Progenitor cell of endocrine pancreas (in vitro differentiated cells): ENCODE measurements at places on chromosomes 6 and 20. TPM values are rescaled to one million over a fixed set of nuclear protein-coding genes. Genes with fewer than 3 reads are reported as not detected.

DNA sequence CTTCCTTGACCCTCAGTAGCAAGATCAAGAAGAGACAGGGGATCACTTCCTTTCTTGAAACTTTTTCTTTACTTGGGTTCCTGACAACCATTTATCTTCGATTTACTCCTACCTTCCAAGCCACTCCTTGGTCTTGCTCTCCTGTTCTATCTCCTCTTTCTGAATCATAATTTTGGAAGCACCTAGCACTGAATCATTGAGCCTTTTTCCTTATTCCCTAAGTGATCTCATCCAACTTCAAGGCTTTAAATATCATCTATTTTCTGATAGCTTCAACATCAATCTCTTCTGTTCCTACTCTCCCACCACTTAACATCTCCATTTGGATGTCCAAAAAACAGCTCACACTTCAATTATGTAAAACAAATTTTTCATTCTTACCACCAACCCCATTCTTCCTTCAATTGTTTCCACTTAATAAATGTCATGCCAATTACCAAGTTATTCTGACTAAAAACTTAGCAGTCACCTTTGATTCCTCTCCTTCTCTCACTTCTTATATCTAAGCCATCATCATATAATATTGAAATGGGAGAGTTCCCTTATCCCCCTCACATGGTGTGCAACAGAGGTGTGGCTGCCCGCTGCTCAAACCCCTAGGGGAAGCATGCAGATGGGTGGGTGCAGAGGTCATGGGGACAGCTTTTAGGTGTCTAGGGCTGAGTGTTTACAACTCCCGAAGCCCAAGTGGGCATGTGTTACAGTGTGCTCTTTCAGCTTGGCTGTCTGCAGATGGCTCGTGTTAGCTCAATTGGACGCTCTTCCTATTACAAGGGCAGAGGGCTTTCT lies 23.4 kb upstream of the TRDN start:
- H3K27ac ChIP-seq = no peak overlapping the region
- no peaks in the 10 kb centered on the region for H3K27me3 ChIP-seq
- H3K36me3 ChIP-seq = no peaks in the 10 kb centered on the region
- no peak for DNase-seq
- H3K4me1 ChIP-seq = no peaks in the 10 kb centered on the region

- H3K36me3 ChIP-seq = no peaks in the 10 kb centered on the region
- H3K4me1 ChIP-seq = no peaks in the 10 kb centered on the region
- H3K27ac ChIP-seq = no peak overlapping the region
Observed at GRCh38 chr20:35339007-35339406, 46.8 kb upstream of the FAM83C start.

DNA sequence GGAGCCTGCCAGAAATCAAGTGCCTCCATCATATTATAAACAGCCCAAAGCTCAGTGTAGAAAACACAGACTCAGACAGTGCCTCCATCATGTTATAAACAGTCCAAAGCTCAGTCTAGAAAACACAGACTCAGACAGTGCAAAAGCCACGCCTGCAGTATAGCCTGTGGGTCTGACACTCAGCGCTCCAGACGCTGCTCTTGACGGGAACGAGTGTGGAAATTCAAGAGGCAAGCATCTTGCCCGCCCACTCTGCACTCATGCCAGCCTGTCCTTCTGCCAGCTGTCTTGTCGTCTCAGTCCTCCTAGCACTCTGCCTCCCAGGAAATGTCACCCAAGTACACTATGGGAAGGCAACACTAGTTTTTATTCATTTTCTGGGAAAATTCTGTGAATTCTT lies 274.2 kb upstream of the CDH4 start:
- no peaks in the 10 kb centered on the region for H3K4me1 ChIP-seq
- H3K27me3 ChIP-seq = peaks cover 10% of the 10 kb centered on the region
- H3K27ac ChIP-seq = no peak overlapping the region
- H3K4me3 ChIP-seq = no peak overlapping the region
- H3K36me3 ChIP-seq = no peaks in the 10 kb centered on the region

GRCh38 chr6:119449331-119450156 lies 100.0 kb upstream of the MAN1A1 start:
- H3K4me3 ChIP-seq = no peak overlapping the region
- no peak overlapping the region for H3K27ac ChIP-seq
- peaks cover 4% of the 10 kb centered on the region for H3K4me1 ChIP-seq
- no peak for DNase-seq
- no peaks in the 10 kb centered on the region for H3K36me3 ChIP-seq

Gene BPI
- total RNA-seq = not detected in 2 replicates

- H3K27ac ChIP-seq = no peak overlapping the region
- H3K4me3 ChIP-seq = no peak overlapping the region
- no peak for DNase-seq
Observed at GRCh38 chr6:134708079-134708478, 241.8 kb downstream of the ALDH8A1 start.

DNA sequence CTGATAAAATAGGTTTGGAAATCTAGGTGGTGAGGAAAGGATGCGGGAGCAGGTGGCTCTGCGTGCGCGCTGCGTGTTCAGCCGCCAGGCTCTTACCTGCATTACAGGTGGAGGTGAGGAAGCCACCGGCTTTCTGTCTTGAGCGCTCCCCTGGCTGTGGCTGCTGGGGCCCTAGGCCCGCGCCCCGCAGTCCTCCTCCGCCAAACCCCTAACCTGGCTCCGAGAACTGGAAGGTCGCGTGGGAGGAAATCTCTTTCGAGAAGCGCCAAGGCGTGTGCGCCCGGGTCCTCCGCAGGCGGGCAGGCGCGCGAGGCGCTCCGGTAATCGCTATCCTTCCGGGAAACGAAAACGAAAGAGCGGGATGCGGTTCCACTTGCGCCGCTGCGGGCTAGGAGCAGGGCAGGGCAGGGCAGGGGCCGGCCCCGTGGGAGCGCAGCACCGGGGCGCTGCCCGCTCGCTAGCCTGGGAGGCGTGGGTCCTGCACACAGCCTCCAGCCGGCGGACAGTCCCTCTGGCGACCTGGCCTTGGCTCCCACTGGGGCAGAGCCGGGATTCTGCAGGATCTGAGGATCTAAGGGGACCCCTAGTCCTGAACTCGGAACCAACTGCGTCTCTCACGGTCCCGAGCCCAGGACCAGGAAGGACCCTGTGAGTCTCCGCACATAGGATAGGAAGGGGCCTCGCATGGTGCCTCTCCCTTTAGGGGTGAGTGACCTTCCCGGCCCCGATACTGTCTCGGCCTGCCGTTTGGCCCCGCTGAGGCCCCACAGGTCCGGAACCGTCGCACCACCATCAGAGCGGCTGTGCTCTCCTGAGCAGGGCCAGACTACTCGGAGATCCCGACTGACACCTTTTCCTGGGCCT lies at the start of gene ETV7:
ETV7 (minus strand) TSS at position 230 of the 864 bp plus-strand sequence; CDS start at position 102, 128 bp downstream.
- DNase-seq = no peak
- peaks cover 72% of the 10 kb centered on the region for H3K27me3 ChIP-seq
- H3K27ac ChIP-seq = no peak within 1 kb of the TSS
- no peaks in the 10 kb centered on the region for H3K36me3 ChIP-seq
- H3K4me1 ChIP-seq = peaks cover 10% of the 10 kb centered on the region

- H3K36me3 ChIP-seq = no peaks in the 10 kb centered on the region
- DNase-seq = no peak
- no peak overlapping the region for H3K27ac ChIP-seq
- no peak overlapping the region for H3K4me3 ChIP-seq
Observed at GRCh38 chr20:4667836-4668235, 53.9 kb upstream of the PRND start.

Gene PI16
- total RNA-seq = not detected in 2 replicates

GRCh38 chr6:54335871-54336270 lies 27.6 kb downstream of the TINAG start:
- no peak overlapping the region for H3K4me3 ChIP-seq
- DNase-seq = no peak
- H3K4me1 ChIP-seq = no peaks in the 10 kb centered on the region
- H3K27me3 ChIP-seq = no peaks in the 10 kb centered on the region
- no peak overlapping the region for H3K27ac ChIP-seq
- H3K36me3 ChIP-seq = no peaks in the 10 kb centered on the region

DNA sequence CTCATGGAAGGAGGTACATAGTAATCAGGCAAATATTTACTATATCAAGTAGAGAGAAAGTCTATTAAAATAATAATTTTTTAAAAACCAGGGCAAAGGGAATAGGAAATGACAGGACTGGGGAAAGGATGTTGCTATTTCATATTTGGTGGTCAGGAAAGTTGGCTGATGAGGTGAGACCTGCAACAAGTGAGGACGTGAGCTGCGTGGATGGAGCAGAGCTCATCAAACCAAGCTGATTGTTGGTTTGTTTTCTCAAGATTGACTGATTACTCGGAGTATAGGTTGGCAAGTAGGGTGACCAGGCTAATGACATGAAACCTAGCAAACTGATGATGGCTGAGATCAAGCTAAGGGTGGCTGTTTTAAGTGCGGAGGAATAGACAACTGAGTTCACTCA lies 6.0 kb downstream of the GJA1 start:
- no peaks in the 10 kb centered on the region for H3K27me3 ChIP-seq
- H3K4me3 ChIP-seq = no peak overlapping the region
- H3K4me1 ChIP-seq = peaks cover 15% of the 10 kb centered on the region
- H3K36me3 ChIP-seq = no peaks in the 10 kb centered on the region
- DNase-seq = no peak

DNA sequence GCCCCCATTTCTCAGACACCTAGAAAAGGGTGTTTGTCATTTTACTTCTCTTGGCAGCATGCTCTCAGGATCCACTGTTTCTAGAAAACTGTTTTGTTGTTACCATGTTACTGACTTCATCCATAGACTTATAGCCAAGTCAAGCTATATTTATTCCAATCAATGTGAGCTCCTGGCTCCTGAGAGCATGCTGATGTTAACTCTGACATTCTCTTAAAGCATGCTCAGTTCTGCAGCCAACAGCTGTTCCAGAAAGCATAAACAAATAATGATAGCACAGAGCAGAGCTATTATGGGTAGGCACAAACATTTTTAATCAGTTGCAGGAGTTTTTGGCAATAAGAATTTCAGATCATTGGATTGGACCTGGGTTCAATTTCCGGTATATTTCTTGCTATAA lies 92.4 kb upstream of the CEP85L start:
- H3K36me3 ChIP-seq = no peaks in the 10 kb centered on the region
- no peak overlapping the region for H3K4me3 ChIP-seq
- peaks cover 7% of the 10 kb centered on the region for H3K4me1 ChIP-seq
- H3K27ac ChIP-seq = no peak overlapping the region
- DNase-seq = no peak

DNA sequence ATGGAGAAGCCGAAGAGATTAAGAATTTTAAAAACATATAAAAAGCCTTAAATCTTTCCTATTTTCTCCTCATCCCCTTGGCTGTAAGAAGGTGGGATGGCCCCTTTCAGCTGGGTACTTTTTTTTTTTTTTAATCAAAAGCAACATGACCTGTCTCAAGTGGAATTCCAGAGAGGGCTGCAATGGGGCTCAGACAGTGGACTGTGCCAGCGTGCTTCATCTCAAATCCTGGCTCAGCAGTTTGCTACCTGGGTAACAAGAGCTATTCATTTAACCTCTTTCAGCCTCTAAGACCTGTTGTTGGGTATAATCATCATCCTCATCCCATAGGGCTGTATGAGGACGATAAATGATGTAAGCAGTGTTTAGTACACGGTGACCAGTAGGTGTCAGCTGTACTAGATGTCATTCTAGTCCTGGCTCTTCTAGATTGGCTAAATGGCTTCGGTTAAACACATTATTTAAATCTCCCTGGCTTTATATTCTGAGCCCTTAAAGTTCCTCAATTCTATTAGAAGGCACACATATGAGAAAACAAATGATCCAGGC lies 6.9 kb upstream of the PPP1R3G start:
- H3K27me3 ChIP-seq = peaks cover 32% of the 10 kb centered on the region
- DNase-seq = no peak
- H3K27ac ChIP-seq = no peak overlapping the region
- no peaks in the 10 kb centered on the region for H3K36me3 ChIP-seq
- no peaks in the 10 kb centered on the region for H3K4me1 ChIP-seq
